Stimulated activated CD4-positive, alpha-beta T cell treated with anti-CD3 and anti-CD28 coated beads, Interleukin-1b, Interleukin-23, amount 100 ng/mL, for 48 hours (primary cell): ENCODE measurements at places on chromosomes 16 and 17.

DNA sequence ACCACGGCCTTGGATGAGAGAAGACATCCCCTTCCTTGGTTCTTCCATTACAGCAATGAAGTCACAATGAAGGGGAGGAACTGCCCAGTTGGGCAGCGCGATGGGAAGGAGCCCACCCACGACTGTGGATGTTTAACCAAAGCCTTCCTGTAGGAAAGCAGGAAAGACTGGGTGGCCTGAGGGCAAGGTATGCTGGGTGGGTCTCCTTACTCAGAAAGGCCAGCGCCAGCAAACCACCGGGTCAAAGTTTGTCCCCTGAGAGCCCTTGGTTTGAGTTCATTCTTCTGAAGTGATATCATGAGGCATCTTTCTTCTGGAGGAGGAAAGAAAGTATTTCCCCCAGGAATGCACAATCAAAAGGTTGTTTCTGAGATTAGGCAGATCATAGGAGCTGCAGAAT lies 105.2 kb downstream of the C16orf95 start:
- DNase-seq: no peak

DNA sequence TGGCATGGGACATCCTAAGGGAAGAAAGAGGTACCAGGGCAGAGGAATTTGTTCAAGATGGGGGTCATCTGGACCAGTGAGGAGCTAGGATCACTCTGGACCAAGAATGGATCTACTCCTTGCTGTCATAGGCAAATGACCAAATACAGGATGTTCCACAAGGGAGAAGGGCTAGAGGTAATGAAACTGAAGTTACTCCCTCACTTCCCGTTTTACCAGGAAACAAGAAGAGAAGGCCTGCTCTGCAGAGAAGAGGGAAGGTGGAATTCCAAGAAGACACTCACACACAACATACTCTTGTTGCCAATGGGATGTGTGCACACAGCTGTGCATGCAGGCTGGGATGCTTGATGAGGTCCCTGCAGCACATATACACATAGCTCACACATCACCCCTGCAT lies 38.6 kb downstream of the NEUROD2 start:
- no peak for DNase-seq

DNA sequence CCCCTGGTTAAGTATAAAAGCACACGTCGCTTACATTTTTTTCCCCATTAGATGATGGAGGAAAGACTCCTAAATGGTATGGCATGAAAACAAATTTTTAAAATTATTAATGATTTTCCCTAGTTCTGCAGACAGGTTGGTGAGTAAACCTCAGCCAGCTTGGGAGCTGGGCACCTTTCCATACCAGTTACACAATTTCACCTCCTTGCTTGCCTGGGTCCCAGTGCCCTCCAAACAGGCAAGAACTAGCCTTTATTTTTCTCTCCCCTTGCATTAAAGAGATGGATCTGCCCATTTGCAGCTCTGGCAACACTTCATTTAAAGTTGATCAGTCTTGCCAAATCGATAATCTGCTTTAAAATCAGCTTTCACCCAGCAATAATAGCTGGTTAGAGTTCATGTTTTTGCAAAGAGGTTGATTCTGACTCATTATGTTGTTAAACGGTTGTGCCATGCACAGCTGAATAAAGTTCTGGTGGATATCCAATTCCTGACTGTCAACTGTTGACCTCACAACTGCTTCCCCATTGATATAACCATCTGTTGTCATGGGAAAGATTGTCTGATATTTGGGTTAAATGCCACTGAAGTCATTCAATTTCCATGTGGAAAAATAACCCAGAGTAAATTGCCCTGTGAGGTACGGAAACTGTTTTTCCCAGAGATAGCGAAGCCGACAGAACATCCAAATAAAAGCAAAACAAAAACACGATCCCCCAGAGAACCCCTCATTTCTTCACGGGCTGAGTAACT lies 1.3 kb downstream of the C17orf58 start:
- no peak for DNase-seq

DNA sequence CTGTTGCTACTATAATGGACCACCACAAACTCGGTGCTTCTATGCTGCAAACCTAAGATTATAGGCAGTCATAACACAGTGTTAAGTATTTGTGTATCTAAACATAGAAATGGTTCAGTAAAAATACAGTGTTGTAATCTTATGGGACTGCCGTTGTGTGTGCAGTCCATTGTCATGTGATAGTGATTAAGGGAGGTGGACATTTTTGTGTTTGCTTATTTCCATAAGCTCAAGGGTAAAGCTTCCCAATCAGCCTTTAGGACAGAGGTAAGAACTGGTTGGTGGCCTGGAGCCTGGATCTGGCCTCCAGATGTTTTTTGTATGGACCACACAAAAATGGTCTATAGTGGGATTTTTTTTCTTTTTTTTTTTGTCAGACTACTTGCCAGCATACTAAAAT lies 29.9 kb downstream of the WWOX start:
- DNase-seq: no peak
